Activated T-helper 1 cell treated with anti-CD3 and anti-CD28 coated beads, Interleukin-2, amount 50 U/mL, for 16 hours (primary cell): ENCODE measurements at places on chromosomes 6 and 20.

DNA sequence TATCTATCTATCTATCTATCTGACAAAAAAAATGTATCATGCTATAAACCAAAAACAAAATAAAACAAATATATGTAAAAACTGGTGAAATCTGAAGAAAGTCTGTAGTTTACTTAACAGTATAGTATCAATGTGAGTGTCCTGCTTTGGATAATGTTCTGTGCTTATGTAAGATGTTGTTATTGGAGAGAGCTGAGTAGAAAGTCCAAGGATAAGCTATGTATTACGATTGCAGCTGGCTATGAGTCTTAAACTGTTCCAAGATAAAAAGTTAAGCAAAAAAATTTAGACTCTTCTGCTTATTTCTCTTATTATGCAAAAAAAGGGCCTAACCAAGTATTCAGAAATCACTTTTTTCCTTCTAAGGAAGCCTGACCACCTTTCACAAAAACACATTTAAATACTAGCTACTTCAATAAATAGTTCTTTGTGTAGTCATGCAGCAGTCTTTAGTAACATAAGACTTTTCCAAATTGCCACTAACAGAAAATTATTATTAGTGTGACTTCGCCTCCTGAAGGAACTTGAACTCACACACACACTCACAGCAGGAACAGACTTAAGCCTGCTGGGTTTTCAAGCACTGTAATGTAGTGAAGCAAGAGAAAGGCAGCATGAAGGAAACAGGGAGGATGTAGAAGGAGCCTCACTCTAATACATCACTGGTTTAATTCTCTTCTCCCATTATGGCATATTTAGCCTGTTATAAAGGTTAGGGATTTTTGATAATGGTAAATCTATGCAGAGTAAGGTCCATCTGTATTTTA lies 265.8 kb upstream of the GJE1 start:
- no peak for DNase-seq

- DNase-seq, result no peak
These were observed 68.8 kb downstream of the CLIC5 start for GRCh38 chr6:45946887-45947286.

DNA sequence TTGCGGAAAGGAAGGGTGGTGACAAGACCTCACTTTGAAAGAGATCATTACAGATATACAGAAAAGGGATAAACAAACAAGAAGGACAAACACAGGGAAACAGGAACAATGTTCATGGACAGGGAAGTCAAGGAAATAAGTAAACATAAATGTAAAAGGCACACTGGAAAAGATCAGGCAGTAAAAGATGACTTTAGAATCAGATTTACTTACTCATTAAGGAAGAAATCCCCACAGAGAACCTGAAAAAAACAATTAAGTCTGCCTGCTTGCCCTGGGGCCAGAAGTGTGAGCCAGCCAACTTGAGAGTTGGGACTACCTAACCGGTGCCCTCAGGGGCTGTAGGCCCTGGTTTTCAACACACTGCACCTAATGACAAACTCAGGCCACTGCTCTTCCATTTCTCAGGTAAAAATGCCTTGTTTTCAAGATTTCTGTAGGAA lies 1.7 kb downstream of the APMAP start:
- DNase-seq, result no peak

DNA sequence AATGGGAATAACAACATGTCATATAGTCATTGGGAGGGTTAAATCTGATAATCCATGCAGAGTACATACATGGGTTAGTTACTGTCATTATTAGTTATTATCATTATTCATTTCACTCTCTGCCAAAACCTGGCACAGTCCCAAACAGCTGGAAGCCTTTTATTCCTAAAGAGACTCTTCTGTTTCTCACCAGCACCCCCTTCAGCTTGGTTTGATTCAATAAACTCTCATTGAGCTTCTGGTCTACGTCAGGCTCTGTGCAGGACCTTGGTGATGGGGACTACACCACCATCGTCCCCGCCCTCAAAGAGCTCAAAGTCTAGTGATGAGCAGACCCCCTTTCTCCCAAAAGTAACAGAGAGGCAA lies 2.3 kb downstream of the KCNK15 start:
- DNase-seq, result no peak

DNA sequence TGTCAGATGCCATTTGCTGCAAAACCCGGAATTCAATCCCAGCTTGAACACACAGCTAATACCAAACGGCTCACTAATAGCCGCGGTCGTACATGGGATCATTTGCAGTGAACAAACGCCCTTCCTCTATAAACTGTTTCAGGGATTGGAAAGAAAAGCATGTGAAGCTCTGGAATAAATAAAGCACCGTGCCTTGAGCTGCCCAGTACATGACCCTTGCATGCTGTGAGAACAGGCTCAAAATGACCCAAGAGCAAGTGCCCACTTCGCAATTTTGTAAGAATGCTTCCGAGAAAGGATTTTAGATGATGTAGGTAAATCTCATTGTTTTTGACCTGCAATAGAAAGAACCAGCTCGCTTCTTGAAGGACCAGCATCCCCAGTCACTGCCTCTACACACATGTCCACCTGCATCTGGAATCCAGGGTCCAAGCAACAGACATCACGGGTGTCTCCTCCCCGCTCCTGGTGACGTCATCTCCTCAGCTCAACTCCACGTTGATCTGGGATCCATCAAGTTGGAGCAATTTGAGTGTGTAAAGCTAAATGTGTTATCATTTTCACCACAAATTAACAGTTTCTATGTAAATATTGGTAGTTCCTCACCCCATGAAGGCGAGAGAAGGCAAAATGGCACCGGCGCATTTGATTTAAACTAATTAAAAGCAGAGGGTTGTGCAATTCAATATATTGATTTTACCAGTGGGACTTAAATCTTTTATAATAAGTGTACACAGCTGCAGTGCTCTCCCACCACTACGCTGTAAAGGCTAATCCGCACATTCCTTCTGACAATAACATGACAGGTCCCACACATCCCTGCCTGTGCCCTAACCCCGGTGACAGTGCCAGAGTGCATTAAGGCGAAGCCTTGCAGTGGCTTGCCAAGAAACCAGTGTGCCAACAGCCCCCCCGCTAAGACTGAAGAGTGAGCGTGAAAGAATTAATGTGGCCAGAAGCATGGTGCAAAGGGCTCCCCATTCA lies 6.2 kb downstream of the BMP7 start:
- no peak for DNase-seq

DNA sequence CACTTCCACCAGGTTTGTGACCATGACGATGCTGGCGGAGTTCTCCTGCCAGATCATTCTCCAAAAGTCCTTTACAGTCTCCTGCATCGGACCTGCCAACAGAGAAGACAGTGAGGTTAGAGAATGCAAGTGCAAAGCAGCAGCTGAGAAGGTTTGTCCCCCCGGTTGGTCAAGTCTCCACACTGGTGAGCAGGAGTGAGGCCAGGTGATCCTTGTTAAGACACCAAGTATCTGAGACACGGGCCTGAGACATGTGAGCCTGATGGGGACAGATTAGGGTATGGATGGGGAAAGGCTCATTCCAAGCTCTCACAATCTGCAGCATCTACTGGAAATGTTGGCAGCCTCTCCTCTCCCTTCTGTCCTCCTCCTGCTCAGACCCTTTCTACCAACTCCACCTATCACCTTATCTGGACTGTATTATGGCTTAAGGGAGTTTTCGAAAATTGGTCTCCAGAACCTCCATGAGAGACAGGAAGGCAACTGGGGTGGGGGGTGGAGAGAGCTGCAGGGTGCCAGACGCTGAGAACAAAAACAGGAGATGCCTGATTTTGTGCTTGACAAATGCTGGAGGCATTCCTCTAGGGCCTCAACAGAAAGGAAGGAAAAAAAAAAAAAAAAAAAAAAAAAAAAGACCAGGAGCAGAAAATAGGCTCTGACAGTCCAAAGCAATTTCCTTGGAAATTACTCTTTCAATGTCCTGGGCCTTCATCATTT lies 500.4 kb upstream of the CHD6 start:
- no peak for DNase-seq

GRCh38 chr6:27553123-27553904 lies 80.4 kb upstream of the ZNF184 start:
- DNase-seq, result no peak

DNA sequence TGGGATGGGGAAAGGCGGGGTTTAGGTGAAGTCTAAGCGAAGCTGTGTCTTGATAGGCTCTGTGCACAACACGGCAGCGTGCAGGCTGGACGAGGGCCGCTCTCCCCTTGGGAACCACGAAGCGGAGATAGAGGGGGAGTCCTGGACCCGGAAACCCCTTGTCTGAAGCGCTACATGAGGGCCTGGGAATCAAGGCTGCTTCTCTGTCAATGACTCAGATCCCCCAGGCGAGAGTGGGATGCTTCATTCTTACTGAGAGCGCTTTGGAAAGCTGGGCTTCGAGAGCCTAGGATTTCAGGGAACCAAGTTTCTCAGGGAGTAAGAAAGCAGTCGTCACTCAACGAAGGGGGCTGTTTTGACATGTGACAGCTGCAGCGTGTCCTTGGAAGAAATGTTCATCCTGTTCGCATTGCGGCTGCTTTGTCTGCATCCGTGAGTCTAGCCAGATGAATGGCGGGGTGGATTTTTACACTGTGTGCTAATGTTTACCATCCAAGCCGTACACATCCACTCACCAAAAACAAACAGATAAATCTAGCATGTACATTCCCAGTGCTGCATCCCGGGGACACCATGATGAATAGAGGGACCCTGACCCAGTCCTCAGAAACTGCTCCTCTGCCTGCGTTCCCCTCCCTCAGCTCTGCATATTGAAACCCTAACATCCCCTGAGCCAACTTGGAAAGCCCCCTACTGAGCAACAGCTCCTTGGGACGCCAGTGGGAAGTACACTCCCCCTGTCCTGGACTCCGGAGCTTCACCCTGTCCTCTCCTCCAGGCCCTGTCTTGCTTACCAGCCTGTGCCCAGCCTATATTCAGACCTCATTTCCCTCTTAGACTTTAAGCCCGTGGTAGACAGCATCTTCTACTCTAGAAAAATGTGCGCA lies 24.5 kb upstream of the RTF2 start:
- no peak for DNase-seq

GRCh38 chr6:165515963-165516624 lies 146.9 kb downstream of the PDE10A start:
- no peak for DNase-seq

- DNase-seq, result peak; percentile 47
These were observed 161.6 kb upstream of the TNFAIP3 start for GRCh38 chr6:137705160-137706082.

DNA sequence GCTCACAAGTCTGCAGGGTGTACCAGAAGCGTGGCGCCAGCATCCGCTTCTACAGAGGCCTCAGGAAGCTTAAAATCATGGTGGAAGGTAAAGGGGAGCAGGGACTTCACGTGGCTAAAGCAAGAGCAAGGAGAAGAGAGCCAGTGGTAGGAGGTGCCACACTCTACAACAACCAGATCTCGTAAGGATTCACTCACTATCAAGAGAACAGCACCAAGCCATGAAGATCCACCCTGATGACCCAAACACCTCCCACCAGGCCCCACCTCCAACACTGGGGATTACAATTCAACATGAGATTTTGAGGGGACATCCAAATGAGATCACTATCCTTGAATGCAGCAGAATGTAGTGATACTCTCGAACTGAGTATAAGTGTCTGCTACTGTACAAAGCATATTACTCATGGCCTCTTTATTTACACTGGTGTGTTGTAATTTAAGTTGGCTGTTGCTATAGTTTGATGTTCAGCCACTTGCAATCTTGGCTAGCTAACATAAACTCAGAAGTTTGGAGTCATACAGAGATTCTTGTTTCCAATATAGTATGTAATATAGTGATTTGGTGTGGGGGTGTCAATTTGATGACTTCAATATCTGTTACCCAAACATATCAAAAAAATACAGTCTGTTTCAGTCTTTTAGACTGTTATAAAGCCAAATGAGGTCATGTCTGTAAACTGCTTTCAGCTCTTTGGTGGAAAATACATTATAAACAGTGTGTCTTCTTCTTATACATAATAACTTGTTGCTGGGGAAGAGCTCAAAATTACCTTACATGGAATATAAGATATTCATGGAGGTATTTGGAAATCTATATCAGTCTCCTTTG lies 39.4 kb upstream of the MYLIP start:
- DNase-seq, result no peak

DNA sequence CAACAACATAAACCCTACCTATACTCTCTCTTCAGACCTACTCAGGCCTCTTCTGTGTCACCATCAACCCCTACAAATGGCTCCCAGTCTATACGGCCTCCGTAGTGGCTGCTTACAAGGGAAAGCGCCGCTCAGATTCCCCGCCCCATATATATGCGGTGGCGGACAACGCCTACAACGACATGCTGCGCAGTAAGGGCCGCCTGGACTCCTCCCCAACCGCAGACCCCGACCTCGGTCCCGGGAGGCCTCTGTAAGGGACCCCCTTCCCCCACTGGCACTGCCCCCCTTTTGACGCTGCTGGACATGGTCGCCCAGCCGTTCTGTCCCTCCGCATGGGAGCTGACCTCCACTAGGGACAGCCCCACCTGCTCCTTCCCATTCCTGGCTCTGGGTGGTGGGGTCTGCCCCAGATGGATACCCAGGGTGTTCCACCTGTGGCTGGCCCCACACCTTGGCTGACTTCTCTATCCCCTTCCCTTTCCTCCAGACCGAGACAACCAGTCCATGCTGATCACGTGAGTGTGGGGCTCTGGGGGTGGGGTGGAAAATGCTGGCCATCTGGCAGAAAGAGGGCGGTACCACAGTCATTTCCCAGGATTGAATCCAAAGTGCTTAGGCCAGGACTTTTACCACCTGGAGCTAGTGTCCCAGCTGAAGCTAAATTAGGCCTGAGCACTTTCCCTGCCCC lies 25.0 kb downstream of the MYH7B start:
- DNase-seq, result no peak

DNA sequence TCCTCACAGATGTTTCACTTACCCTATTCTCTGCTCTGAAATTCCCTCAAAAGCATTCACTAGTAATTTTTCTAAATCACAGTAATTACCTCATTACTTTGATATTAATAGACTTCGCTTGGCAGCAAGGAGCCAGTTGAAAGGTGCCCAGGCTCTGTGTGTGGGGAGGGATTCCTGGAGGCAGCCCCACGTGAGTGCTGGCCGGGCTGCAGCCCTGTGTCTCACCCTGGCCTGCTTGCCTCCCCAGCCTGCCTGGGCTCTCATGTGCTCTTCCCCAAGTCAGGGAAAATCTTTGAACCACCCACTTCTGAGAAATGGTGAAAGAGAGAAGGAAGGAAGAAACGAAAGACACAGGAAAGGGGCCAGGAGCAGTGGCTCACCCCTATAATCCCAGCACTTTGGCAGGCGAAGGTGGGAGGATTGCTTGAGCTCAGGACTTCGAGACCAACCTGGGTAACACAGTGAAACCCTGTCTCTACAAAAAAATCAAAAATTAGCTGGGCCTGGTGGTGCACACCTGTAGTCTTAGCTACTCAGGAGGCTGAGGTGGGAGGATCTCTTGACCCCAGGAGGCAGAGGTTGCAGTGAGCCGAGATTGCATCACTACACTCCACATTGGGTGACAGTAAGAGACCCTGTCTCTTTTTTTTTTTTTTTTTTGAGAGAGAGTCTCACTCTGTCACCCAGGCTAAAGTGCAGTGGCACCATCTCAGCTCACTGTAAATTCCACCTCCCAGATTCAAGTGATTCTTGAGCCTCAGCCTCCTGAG lies 20.0 kb upstream of the SNTA1 start:
- DNase-seq, result no peak

GRCh38 chr20:24109537-24109936 lies 121.0 kb upstream of the GGTLC1 start:
- no peak for DNase-seq
